Breast epithelium (tissue), 4 donors: ENCODE measurements at places on chromosomes 6 and 20. TPM values are rescaled to one million over a fixed set of nuclear protein-coding genes. Genes with fewer than 3 reads are reported as not detected.
A peak's percentile ranks its signal among the peaks of the same experiment; 100 is the strongest.

PTCHD4 gene
- total RNA-seq, result 1.6 TPM

BPIFB2 gene
- 1.0 TPM for total RNA-seq

BRD2 gene
- 111 TPM for total RNA-seq

NOX3 gene
- total RNA-seq, result not detected

KCNK16 gene
- total RNA-seq, result not detected

DDAH2 gene
- 115 TPM for total RNA-seq

COL9A1 gene
- total RNA-seq, result not detected

MAVS gene
- 24.6 TPM for total RNA-seq

- DNase-seq, result no peak
Measured at GRCh38 chr6:54680531-54680930, 166.0 kb upstream of the FAM83B start.

DNA sequence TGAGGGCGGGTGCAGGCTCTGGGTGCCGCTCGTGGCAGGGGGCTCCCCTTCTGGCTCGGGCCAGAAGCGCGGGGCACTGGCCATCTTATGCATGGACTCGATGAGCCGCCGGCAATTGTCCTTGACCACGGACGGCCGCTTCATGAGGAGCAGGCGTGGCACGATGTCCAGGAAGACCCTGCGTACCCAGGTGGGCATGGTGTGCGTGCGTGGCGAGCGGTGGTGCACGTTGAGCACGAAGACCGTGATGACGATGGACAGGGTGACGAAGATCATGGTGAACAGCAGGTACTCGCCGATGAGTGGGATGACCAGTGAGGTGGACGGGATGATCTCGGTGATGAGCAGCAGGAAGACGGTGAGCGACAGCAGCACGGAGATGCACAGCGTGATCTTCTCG lies 11.0 kb downstream of the CHRNA4 start:
- DNase-seq, result no peak

- no peak for DNase-seq
Measured at GRCh38 chr6:18323935-18324705, 59.8 kb upstream of the DEK start.

GRCh38 chr6:87745966-87746721 lies 44.1 kb upstream of the AKIRIN2 start:
- no peak for DNase-seq

DNA sequence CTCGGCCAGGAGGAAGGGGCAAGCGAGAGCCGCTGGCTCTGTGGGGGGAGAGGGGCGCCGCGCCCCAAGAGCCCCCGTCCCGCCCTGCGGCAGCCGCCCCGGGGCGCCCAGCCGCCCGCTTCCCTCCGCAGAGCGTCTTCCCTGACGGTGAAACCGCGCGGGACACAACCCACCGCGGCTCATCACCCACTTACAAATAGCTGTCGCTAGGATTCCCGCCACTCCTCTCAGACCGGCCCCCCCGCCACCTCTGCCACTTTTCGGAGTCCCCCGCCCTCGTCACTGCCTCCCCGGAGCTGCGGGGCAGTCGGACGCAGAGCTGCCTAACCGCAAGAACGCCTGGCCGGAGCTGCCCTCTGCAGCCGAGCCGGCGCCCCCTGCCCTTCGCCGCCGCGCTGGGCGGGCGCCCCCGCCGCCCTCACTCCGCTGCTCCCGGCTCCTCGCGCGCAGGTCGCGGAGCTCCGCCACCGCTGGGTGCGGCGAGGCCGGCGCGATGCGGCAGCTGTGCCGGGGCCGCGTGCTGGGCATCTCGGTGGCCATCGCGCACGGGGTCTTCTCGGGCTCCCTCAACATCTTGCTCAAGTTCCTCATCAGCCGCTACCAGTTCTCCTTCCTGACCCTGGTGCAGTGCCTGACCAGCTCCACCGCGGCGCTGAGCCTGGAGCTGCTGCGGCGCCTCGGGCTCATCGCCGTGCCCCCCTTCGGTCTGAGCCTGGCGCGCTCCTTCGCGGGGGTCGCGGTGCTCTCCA lies at the start of gene SLC35D3:
Gene SLC35D3 (plus strand): TSS at position 366 of the 749 bp plus-strand sequence. CDS start 128 bp downstream, at position 494.
- no peak for DNase-seq

DNA sequence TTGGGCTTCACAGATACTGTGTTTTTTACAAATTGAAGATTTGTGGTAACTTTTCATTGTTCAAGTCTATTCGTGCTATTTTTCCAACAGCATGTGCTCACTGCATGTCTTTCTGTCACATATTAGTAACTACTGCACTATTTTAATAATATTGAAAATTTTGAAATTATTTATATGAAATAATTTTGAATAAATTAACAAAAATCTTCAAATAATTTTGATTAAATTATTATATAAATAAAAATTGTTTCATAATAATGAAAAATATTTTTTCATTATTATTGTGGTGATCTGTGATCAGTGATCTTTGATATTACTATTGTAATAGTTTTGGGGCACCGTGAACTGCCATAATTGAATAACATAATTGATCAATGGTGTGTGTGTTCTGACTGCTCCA lies 204.1 kb downstream of the OGFRL1 start:
- DNase-seq, result no peak

DNA sequence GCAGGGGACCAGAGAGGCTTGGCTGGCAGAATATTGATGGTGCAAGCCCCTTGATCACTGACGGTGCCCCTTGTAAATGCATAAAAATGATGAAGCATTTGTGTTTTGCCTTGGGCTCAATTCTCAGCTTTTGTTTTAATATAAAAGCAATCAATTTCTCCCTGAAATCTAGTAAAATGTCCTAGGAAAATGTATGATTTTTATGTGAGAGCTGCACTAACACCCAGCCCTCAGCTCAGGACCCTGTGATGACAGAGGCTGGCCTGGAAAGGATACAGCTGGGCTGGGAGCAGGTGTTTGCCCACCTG lies 84.7 kb upstream of the PHACTR3 start:
- no peak for DNase-seq

- no peak for DNase-seq
Measured at GRCh38 chr20:46128310-46129151, 10.4 kb downstream of the CD40 start.

DNA sequence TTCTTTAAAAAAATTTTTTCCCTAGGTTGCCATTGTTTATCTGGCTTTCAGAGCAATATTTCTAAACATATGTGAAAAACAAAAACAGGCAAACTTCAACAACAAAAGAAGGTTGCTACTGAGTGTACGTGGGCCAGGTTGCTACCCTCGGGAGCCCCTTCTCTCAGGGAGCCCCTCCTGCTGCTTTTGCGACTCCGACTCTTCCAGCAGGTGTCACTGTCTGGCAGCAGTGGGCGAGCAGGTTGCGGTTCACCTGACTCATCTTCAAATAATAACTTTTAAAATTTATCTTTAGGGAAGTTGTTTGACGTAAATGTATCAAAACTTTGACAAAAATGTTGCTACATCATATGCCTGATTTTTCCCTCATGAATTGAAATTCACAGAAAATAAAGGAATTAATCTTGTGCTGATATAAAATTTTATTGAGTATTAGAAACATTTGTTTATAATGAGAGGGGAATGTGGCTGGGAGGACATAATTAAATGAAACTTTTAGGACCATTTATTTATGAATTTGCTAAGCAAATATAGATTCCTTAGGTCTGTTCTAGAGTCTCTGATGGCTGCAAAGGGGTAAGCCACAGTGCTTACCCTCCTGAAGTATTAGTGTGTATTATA lies 138.8 kb downstream of the HIVEP1 start:
- DNase-seq, result no peak

- no peak for DNase-seq
Measured at GRCh38 chr6:133426038-133426437, 184.9 kb downstream of the EYA4 start.

DNA sequence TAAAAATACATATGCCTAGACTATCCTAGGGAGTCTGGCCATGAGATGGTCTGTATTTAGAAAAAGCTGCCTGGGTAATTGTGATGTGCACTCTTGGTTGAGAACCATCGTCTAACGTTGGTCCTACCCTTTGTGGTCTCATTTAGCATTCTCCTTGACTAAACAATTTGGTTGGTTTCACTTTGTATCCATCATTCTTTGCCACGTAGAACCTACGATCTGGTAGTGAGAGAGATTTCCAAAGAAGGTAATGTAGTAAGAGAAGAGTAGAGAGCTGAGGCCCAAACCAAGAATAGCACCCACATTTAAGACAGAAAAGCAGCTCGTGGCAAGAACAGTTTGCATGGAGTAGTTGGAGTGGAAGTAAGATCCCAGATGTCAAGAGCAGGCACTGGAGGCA lies 219.8 kb downstream of the TMEM200A start:
- DNase-seq, result no peak

GRCh38 chr6:16236631-16237199 lies 1.7 kb upstream of the GMPR start:
- DNase-seq, result no peak

DNA sequence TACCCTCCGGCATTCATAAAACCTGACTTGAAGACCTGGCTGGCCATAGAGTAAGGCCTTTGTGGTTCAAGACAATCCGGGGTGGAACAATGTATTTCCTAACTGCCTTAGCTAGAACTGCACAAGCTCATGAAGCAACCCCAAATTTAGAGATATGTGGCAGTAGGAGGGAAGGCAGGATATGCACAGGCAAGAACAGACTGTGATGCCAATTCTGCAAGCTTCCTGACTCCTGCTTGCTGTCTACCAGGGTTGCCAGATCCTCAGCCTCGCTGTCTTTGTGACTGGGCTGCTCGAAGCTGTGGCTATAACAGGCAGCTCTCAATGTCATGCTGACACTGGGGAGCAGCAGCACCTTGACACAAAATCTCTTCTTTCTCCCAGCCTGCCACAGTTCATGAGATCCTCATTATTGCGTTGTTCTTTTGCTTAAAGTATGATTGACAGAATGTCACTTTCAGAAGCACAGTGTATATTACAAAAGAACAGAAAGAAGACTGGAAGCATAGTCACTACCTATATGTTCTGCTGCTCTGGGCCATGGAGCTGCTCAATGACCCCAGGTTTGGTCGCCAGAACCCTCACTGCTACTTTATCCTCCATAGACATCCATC lies 18.3 kb upstream of the SHLD1 start:
- DNase-seq, result peak; percentile 30

DNA sequence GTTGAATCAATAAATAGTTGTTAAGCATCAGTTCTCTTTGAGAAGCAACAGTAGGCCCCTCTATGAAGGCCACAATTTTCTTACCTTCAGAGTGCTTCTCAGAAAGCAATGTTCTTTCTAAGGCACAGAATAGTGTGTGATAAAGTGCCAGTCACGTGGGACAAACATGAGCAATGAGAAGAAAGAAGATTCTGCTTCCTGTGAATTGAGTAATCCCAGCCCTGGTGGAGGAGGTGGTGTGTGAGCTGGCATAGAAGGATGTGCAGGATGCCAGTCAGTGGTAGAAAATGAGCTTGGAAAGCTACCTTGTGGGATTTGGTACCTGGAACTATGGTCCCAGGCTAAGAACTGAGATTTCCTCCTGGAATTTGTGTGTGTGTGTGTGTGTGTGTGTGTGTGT lies 21.7 kb downstream of the KIZ start:
- no peak for DNase-seq

GRCh38 chr20:19205981-19206396 lies 6.5 kb upstream of the SLC24A3 start:
- peak; percentile 59 for DNase-seq

DNA sequence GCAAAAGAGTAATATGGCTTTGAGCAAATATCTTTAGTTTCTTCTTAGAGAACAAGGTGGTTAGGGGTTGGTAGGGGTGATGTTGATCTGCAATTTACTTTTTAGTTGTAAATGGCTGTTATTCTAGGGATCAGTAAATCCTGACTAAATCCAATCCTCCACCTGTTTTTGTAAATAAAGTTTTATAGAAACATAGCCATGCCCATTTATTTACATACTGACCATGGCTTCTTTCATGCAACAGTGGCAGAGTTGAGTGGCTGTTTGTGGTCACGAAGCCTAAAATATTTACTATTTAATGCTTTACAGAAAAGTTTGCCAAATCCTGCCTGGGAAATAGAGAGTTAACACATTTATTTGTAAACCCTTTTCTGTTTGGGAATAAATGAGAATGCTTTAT lies 14.7 kb downstream of the HIVEP1 start:
- no peak for DNase-seq

DNA sequence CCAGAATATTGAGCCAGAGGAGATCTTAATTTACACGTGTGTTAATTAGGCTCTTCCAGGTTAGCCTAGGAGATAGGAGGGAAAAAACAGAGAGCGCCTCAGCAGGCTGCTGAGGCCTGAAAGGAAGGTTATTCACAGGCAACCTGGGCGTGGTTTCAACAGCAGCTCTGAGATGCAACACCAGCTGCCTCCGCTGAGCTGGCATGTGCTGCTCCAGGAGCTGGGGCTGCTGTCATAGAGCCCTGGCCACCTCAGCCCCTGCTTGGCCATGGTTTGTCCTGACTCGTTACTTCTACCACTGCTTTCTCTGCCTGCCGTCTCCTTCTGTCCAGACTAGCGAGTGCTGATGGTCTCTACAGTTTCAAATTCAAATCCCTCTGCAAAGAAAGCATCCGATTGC lies 32.4 kb upstream of the RPP40 start:
- no peak for DNase-seq

- DNase-seq, result no peak
Measured at GRCh38 chr20:21048841-21049273, 57.3 kb downstream of the LINC00237 start.

DNA sequence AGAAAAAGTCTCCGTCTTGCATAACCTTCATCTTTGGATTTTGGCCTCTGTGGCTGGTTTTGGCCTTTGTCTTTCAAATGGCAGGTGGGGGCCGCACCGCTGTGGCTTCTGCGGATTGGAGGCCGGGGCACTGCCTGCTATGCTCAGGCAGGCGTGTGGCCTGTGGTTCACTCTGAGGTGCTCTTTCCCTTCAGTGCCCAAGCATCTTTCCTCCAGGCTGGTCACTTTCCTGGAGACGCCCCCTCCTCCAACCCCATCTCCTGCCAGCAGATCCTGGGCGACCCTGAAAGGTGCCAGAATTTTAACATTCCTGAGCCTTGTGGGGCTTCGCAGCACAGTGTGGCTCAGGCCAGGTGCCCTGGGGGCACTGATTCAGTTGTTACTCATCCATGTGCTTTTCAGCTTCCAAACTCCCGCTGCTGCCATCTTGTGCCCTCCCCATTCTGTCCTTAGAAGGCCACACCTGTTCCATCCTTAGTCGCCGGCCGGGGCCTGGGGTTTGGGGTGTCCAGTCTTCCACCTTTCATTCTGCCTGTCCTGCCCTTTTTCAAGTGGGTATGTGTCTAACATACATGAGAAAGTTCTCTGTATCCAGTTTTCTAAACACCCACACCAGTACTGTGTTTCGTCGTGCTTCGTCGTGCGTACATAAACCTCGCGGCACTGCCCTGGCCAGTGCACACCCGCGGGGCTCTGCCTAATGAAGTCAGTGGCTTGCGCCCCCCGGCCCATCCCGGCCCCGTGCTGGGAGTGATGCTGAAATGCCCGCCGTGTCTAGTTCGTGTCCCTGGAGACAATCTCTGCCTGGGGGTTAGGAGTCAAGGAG lies 12.1 kb downstream of the SS18L1 start:
- DNase-seq, result no peak

- no peak for DNase-seq
Measured at GRCh38 chr6:130929036-130929678, 102.0 kb downstream of the SMLR1 start.
